ENCODE measurements at places on chromosomes 12 and 14.
A peak's percentile ranks its signal among the peaks of the same experiment; 100 is the strongest.

DNA sequence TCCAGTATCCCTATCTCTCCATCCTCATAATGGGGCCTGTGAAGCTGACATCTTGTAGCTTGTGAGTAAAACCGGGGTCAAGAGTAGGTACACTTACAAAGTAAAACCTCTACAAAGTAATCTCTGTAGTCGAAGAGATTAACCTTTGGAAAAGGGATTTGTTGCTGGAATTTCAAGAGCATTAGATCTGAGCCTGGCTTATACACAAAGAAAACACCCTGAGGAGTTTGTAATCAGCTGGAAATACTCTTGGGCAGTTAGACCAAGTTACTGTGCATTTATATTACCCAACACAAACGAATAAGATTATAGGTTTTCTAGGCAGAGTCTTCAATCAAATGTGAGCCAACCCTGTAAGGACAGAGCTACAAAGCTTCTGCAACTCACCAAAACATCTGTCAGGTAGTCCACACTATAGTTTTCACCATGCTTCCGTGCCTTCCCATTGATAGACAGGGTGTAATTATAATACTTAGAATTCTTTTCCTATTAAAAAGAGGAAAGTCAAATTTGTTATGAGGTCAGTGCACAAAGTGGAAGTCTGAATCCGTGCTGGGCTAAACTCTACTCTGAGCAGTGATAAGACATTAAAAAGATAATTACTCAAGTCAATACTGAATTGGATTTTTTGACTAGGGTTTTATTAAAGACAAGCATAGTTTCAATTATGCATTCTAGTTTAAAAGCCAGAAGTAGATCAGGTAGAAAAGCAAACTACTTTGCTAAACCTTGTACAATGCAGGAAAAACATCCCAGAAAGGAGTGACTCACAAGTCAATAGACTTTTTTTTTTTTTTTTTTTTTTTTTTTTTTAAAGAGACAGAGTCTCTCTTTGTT lies 14.6 kb downstream of the GNS start:
- DNase-seq = no peak

GRCh38 chr14:21205678-21206581 lies 50.1 kb upstream of the OR5AU1 start:
- no peak for DNase-seq

DNA sequence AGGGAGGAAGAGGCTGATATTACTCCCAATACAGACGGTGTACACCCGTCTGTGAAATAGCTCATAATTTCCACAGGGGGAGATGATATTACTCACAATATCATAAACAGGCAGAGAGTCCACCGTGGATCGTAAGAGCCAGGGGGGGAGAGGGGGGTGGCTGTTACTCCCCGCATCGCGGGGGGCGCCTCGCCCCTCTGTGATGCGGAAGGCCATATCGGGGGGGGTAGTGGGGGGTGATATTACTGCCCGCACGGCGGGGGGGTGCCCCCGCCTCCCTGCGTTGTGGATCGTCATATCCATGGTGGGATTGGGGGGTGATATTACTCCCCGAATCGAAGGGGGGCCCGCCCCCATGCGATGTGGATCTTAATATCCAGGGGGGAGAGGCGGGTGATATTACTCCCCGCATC lies 91.9 kb downstream of the FRMD6 start:
- no peak for DNase-seq

GRCh38 chr12:111180426-111181142 lies 188.3 kb downstream of the PHETA1 start:
- DNase-seq = no peak

DNA sequence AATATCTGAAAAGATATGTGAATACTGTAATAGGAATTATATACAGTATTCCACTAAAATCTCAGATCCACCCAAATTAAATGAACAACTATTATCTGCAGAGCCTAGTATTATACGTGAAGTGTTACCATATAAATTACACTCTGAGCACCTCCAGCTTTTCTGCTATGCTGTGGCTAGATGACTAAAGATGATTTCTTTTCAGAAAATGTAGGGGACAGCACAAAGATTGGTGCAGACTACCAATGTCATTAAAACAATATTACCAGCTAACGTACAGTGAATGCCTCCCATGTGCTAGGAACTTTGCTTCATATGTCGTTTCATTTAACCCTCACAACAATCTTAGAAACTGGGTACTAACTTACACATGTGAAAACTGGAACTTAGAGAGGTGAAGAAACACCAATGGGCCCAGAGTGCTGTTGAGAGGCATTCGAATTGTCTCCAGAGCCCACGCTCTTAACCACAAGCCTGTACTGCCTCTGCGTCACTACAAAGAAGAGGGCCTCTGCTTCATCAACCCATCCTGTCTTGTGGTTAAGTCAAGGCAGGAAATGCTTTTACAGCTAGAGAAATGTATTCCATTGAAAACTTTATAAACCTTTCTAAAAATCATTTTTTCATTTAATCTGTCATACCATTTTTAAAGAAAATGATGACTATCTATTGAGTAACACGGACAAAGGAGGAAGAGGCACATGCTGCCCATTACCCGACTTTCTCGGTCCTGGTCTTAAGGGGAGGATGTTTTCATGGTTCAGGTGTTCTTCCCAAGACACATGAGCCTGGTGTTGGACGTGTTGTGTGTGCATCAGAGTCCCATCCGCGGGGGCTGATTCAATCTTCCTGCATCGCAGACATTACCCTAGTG lies 1.3 kb downstream of the GPR65 start:
- DNase-seq = peak; percentile 62

- DNase-seq = no peak
Measured at GRCh38 chr14:79418649-79419415, 792.5 kb downstream of the DIO2 start.

GRCh38 chr12:121499929-121500793 lies 80.7 kb downstream of the KDM2B start:
- DNase-seq = peak; percentile 80

DNA sequence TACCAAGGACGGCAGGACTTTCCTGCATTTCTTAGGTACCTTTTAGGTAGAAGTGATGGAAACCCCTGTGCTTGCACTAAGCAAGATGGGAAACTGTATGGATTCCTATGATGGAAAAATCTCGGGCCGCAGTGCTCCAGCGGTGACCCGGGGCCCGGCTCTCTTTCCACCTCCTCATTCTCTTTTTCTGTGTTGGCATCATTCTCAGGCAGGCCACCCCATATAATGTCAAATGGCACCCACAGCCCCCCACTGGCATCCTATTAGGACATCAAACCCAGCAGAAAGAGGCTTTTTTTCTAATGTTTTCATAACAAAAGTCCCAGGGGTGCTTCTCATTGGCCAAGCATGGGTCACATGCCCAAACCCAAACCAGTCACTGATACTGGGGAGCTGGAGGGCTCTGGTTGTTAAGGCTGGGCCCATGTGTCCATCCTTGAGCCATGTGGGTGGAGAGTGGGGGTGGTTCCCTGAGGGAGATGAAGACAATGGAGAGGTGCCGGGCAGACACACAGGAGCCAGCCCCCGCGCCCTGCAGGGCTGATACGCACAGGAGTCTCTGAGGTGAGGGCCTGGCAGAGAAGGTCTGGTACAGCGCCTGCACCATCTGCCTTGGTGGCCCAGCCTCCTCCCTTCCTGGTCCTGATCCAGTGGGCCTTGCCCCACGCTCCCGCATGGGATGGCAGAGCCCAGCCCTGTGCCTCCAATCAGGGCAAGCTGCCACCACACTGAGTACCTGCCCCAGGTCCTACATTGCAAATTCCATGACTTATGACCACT lies 142.1 kb downstream of the CALM1 start:
- no peak for DNase-seq
